ENCODE measurements at places on chromosomes 5 and 9. TPM values are rescaled to one million over a fixed set of nuclear protein-coding genes. Genes with fewer than 3 reads are reported as not detected.

RALGPS1 gene
- total RNA-seq: 34.7 TPM

MYMK gene
- total RNA-seq: not detected

- peak; percentile 27 for DNase-seq
Measured at GRCh38 chr9:78167356-78167755, 68.5 kb upstream of the CEP78 start.

GRCh38 chr5:178334861-178335260 is 102.3 kb upstream of the PHYKPL start:
- DNase-seq: no peak

FOXI1 gene
- 0.69 TPM for total RNA-seq

- DNase-seq: no peak
Measured at GRCh38 chr9:121889990-121890563, 203.0 kb downstream of the TTLL11 start.

ZNF169 gene
- total RNA-seq: 6.0 TPM

DNA sequence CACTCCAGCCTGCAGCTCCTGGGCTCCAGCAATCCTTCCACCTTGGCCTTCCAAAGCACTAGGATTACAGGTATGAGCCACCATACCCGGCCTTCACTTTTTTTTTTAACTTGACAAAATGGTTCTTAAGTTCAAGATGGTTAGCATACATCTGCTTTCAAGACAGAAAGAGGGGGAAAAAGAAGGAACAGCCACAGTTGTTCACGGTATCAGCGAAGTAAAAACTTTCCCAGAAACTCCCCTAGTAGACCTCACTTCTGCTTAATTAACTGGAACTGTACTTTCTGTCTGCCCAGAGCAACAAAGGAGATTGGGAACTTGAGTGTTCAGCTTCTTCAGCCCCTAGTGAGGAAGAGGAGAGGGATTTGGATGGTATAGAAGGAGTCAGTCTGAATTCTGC is 116.7 kb downstream of the UGCG start:
- DNase-seq: no peak

DNA sequence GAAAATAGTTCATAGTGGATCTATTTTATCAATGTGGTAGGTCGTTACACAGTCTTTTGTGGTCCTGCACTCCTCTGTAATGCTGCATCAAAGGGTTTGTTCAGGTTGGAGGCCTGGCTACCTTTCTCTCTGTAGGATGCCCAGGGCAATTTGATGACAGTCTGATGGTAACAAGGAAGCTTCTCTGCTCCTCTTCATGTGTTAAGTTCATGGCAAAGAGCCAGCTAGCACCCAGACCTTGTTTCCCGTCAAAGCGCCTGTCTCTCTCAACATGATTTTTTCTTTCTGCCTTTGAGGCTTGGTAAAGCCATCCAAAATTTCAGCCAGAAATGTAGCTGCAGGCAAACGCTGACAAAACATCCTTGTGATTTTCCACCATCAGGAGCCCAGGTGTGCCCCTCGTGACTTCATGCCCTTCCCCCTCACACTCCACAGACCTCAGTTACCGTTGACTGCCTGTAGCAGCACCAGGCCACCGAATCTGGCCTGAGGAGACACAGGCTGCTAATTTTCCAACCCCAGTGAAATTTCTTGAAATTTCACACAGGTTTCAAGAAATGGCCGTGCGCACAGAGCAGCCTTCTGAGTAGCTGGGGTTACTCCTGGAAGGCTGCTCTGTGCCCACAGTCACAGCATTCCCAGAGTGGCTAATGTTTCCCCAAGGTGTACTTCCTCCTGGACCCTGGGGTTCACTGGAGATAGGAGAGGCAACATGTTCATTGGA is 292.7 kb downstream of the CWC27 start:
- DNase-seq: no peak
